ENCODE measurements at places on chromosomes 2 and 18.

DNA sequence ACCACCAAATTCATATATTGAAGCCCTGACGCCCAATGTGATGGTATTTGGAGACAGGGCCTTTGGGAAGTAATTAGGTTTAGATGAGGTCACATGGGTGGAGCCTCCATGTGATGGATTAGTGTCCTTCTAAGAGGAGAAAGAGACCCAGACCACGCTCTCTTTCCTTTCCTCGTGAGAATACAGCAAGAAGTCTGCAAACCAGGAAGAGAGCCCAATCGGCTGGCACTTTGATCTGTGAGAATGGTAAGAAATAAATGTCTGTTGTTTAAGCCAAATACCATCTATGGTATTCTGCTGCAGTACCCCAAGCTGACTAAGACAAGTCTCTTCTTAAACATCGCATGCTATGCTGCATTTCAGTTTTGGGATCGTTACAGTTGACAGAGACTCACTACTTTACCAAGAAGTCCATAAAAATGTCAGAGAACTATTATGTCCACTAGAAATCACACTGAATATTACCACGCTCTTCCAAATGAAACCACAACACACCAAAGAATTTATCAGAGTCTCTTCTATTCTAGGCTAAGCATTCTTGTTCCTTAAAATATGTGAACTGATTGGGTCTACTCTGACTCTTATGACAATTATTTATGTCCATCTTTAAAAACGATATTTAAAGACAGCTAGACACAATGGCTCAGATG, 48.5 kb downstream of the LPIN2 start:
- no peak for DNase-seq

DNA sequence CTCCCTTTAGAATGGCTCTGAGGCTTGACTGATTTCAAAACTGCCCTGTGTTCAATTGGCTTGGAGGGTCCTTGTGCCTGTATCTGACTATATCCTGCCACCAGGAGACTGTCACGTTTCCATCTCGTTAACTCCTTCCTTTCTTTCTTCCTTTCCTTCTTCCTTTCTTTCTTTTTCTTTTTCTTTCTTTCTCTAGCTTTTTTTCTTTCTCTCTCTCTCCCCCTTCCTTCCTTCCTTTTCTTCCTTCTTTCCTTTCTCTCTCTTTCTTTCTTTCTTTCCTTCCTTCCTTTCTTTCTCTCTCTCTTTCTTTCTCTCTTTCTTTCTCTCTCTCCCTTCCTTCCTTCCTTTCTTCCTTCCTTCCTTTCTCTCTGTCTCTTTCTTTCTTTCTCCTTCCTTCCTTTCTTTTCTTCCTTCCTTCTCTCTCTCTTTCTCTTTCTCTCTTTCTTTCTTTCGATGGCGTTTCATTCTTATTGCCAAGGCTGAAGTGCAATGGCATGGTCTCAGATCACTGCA, 38.1 kb upstream of the EML6 start:
- DNase-seq, result no peak

GRCh38 chr18:11179959-11180519, 30.7 kb upstream of the PIEZO2 start:
- DNase-seq, result no peak

DNA sequence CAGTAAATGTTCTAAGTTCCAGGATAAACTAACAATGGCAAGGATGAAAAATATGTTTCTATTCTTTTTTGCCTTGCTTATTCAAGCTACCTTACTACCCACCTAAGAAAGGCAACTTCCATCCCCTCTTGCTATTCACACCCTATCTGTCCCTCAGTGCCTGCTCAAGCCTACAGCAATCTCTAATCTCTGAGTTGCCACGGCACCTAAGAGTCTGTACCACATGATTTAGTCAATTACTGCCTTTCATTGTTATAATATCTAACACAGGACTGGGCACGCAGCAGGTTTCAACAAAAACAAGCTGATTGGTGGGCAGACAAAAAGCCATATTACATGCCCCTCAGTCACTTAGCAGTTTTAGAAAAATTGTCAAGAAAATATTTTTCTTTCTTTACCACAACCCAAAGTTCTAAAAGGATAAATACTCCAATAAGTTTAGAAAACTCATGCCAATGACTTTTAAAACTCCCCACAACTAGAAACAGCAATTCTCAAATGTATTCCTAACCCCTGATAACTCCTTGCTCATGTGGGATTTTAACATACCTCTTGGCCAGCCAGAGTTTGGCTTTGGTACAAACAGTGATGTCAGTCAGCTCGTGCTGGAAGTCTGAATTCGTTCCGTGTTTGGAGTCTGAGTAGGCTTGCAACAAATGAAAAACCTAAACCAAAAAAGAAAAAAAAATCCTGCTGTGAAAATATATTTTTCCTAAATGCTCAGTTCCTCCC, 117.3 kb upstream of the ZFP36L2 start:
- no peak for DNase-seq

DNA sequence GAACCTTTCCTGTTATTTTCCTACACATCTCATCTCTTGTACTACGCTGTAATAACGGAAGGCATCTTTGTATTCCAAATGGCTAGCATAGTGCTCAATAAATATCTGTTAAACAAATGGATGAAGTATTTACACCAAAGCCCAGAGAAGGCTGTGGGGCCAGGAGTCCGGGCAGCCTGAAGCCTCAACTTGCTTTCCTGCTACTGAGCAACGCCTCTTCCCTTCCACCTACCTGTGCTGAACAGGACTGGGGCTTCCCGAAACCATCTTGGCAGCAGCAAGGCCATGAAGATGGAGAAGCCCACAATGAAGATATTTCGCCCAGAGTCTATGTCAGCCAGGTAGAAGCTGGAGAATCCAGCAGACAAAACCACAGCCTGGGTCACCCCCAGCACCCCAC, 2.5 kb upstream of the NHEJ1 start:
- DNase-seq, result no peak

- DNase-seq, result no peak
Observed at GRCh38 chr2:207260947-207261346, 95.2 kb upstream of the KLF7 start.

GRCh38 chr2:181004647-181005325, 24.4 kb downstream of the UBE2E3 start:
- no peak for DNase-seq

GRCh38 chr18:64097497-64097896, 51.4 kb downstream of the LINC00305 start:
- no peak for DNase-seq

DNA sequence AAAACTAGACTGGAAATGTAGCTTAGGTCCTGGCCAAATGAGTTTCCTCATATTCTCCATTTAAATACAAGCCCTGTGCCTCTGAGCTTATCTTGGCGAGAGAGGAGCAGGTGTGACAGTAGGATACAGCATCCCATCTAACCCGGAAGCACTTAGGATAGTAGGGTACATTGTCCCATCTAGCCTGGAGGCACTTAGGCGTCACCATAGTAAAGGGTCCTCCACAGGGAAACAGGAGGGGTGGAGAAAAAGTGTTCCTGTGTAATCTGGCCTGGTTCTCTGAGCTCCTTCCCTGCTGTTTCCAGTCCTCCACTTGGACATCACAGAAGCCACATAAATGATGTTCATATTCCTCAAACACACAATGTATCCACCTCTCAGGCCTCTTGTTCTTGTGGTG, 301.4 kb downstream of the GALR1 start:
- DNase-seq, result no peak

DNA sequence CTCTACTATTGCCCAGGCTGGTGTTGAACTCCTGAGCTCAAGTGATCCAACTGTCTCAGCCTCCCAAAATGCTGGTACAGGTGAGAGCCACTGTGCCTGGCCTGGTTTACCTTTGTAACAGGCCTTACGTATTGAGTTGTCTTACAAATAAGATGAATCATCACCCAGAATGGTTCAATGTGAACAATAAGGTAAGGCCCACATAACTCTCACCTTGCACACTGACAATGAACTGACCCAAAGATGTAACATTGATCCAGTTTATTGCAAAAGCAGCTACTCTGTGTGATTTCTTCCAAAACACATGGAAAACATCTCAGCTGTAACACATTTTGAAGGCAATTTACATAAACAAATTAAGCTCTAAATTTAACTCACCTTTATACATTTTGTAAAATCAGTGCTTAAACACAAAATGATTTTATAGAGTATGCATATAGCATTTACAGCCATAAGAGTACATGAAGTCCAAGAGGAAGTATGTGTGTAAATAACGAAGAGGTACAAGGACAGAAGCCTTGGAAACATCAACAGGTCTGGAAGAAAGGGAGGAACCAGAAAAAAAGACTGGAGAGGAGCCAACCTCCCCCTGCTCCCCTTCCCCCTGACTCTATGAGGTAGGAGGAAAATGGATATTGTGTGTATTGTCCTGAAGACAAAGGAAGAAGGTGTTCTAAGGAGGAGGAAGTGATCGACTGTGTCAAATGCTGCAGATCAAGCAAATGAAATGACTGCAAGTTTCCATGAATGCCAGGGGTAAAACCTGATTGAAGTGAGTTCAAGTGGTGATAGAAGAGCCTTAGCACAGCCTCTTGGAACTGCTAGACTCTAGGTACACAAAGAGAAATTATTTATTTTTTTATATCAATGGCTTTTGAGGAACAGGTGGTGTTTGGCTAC, 5.6 kb upstream of the WDFY1 start:
- DNase-seq, result no peak

DNA sequence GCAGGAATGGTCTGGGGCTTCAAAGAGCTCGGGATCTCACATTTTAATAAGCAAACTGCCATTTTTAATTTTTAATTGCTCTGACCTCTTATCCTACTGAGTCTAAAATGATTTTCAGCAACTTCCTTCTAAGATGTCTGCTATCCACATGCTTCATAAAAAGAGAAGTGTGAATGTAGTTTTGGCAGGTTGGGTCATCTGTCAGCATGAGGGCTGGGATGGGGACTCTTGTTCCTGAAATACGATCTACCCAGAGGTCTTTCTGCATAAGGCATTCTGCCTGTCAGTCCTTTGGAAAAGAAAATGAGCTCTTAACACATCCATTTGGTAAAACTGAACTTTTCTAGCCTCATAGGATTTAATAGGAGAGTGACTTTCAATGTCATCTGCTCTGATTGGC, 252.8 kb upstream of the APCDD1 start:
- DNase-seq, result no peak

GRCh38 chr2:222982010-222982908, 69.7 kb upstream of the KCNE4 start:
- no peak for DNase-seq

- no peak for DNase-seq
Observed at GRCh38 chr2:177245010-177245422, 19.5 kb downstream of the NFE2L2 start.

DNA sequence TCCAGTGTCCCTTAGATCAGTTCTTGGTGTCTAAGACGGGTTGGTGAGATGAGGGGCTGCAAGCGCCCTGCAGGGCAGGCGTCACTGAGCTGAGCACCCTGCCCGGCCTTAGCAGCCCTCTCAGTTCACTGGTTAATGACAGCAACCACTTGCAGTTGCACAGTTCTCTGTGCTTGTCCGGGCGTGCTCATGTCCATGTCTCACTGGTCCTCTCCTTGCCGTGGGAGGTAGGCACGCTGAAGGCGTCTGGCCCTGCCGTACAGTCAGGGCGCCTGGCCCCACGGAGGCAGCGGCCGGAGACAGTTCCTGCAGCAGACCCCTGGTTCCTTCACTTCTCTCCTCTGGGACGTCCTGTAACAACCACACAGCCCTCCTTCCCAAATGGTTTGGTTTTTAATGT, 75.3 kb downstream of the ARHGEF4 start:
- DNase-seq, result no peak

GRCh38 chr2:83186105-83186760, 1272.8 kb downstream of the SUCLG1 start:
- no peak for DNase-seq

GRCh38 chr2:86622519-86623042, 1.1 kb downstream of the RNF103 start:
- DNase-seq, result peak; percentile 15

GRCh38 chr18:7366597-7366996, 135.7 kb downstream of the LRRC30 start:
- no peak for DNase-seq

GRCh38 chr2:99729104-99730025, 239.5 kb upstream of the REV1 start:
- no peak for DNase-seq

DNA sequence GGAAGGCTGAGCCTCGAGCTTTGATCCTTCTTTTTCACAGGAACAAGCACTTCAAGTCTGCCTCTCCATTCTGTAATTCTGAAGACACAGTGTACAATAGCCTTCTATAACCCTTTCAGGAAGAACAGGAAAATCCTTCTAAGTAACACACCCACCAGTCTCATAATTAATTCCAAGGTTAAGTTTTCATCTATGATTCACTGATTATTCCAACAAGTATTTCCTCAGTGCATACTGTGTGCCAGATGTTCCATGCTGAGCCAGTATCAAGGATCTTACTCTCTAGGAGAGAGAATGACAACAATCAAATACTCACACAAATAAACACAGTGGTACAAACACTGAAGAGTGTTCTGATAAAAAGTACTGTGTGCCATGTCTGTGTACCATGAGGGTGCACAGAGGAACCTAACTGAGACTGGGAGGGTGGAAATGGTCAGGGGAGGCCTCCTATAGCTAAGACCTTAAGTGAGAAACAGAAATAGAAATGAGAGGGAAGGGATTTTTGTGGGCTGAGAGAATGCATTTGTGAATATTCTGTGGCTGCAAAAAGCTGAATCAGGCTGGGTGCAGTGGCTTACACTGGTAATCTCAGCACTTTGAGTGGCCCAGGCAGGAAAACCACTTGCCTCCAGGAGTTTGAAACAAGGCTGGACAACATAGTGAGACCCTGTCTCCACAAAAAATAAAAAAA, 7.3 kb upstream of the MTLN start:
- no peak for DNase-seq

- DNase-seq, result no peak
Observed at GRCh38 chr2:20676353-20677215, 9.6 kb downstream of the GDF7 start.

DNA sequence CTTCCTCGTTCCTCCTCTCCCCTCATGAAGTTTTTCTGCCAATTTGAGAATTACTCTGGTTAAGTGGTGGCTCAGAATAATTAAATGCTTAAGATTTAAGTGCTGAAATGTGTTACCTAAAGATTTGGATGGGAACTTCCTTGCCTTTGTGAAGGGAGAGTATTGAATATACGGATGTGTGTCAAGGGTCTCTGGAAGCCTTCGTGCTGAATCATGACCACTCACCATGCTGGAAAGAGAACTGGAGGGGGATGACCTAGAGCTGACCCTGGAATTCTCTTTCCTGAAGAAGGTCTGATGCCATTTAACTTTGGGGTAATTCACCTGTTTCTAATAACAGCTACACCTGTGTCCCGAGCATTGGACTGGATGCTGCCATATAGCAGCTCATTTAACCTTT, 2.2 kb downstream of the MOCOS start:
- DNase-seq, result no peak

DNA sequence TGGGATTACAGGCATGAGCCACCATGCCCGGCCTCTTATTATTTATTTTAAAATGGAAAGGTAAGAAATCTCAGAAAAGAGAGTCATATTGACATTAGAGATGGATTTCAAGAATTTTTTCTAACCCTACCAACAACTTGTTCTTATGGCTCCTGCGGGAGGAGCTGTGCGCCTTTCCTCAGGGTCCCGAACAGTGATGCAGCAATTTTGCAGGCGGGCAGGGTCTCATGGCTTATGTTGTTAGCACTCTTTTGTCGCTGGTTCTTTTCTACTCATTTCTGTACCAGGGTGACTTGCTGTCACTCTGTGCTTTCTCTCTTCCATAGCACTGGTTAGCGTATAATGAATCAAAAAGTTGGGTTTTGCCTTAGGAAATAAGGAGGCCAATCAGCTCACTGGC, 148.8 kb upstream of the DLGAP1 start:
- DNase-seq, result no peak

- no peak for DNase-seq
Observed at GRCh38 chr2:239585422-239585821, 184.6 kb upstream of the HDAC4 start.

GRCh38 chr2:85273738-85274731, 53.8 kb downstream of the TGOLN2 start:
- no peak for DNase-seq

GRCh38 chr2:178860551-178860950, 53.3 kb upstream of the TTN start:
- DNase-seq, result no peak
